ENCODE measurements at places on chromosomes 4 and X.

GRCh38 chr4:26094076-26094475 is 180.1 kb downstream of the SMIM20 start:
- DNase-seq = no peak

GRCh38 chr4:32506067-32506466 is 1785.9 kb downstream of the PCDH7 start:
- DNase-seq = no peak

DNA sequence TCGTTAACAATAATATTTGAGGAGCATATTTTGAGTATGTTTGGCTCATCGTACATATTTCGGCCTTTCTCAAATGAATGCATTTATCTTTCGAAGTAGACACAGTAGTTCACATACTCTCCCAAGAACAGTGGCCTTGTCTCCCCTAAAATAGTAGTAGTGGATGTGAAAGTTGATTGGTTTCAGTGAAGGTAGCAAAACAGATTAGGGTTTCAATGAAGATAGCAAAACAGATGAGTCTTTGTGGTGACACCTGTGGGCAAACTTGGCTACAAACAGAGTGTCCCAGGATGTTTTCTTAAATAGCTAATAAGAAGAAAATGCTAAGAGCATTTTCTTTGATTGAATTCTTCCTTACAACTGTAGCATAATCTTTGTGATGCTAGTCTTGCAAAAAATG is 67.0 kb downstream of the USP9X start:
- DNase-seq = no peak

- DNase-seq = no peak
These were observed 2320.8 kb downstream of the ARAP2 start for GRCh38 chr4:33923469-33923868.

DNA sequence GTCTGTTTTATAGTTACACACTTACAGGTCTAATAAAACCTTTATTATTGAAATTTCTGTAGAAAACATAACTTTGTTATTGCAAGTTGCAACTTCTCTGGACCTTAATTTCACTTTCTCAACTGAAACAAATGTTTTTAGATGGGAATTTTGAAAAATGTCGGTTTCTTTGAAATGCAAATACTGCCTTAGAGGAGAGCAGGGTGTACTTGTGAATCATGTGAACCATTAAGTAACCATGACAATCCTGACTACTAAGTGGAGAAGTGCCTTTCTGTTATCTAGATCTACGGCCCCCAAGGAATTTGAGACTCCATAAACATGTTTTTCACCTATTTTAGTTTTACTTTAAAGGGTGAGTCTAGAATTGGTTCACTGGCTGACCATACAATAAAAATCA is 8.5 kb upstream of the ARMCX2 start:
- no peak for DNase-seq

DNA sequence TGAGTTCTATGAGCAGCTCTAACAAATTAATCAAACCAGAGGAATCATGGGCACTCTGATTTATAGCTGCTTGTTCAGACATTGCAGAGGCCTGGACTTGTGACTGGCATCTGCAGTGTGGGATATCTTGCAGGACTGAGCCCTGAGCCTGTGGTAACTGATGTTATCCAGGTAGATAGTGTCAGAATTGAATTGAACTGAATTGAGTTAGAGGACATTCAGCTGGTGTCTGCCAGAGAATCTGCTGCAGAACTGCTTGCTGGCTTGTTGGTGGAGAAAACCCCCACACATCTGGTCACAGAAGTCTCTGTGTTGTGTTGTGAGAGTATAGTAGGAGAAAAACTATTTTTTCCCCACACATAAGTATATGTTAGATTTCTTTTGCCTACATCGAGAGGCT is 42.2 kb downstream of the SMIM20 start:
- DNase-seq = no peak

GRCh38 chr4:2304877-2305561 is 43.1 kb upstream of the MXD4 start:
- no peak for DNase-seq

DNA sequence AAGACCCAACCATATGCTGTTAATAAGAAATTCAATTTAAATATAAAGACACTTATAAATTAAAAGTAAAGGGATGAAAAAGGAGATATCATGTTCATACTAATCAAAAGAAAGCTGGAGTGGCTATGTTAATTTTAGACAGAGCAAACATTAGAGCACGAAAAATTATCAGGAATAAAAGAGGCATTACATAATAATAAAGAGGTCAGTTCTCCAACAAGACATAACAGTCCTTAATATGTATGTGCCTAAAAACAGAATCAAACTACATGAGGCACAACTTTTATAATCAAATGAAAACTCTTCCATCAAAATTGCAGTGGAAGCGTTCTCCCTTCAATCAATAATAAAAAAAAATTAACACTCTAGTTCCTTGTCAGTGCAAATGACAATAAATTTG is 62.6 kb downstream of the ARHGEF6 start:
- no peak for DNase-seq
